ENCODE measurements at places on chromosomes 5 and 9. TPM values are rescaled to one million over a fixed set of nuclear protein-coding genes. Genes with fewer than 3 reads are reported as not detected.

GRCh38 chr9:21267485-21268346 is 27.9 kb upstream of the IFNA14 start:
- DNase-seq: no peak
- peaks cover 7% of the 10 kb centered on the region for H3K27me3 ChIP-seq
- H3K27ac ChIP-seq: no peak overlapping the region

DNA sequence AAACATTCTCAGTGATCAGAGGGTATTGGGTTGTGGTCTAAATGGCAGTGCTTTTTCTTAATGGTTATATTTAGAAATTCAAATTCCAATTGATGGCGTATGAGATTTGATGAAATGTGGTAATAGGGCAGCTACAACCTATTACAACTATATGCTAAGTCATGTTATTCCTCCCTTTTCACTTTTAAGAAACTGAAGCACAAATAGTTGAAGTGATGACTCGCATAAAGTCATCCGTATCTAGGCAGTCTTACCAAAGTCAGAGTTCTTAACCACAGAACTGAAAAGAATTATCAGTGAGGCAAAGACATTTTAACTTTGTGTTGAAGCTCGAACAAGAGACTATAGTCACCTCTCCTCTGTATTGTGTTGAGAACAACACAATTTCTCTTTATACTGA is 28.2 kb downstream of the C9orf152 start:
- no peaks in the 10 kb centered on the region for H3K36me3 ChIP-seq
- no peak overlapping the region for H3K27ac ChIP-seq
- DNase-seq: no peak
- no peak overlapping the region for H3K4me3 ChIP-seq

PCDHB8 gene
- polyA plus RNA-seq: 0.48 TPM

FOXE1 gene
- not detected for polyA plus RNA-seq

DIRAS2 gene
- polyA plus RNA-seq: 0.24 TPM
